ENCODE measurements at places on chromosomes 1 and 21.

GRCh38 chr1:175188936-175189335 is 3.6 kb downstream of the KIAA0040 start:
- DNase-seq: no peak

DNA sequence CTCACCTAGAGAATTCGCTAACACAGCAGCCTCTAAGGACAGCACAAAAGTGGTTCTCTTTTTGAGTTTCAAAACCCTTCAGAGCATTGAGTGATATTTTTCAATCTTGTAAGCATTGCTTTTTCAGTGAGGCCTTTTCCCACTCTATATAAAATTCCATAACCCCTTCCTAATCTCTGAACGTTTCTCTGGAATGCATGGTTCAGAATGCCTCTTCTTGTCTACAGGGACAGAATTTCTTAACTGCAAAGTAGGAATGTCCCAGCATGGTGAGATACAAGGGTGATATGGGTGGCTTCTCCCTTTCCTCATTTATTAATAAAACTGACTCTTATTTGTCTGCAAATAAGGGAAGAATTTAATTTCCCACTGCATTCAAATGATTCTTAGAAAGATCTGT is 377.9 kb downstream of the LTN1 start:
- DNase-seq: no peak

GRCh38 chr1:81032973-81033425 is 767.7 kb upstream of the ADGRL2 start:
- DNase-seq: peak; percentile 89

GRCh38 chr1:193118803-193119730 is 2.8 kb upstream of the CDC73 start:
- no peak for DNase-seq

GRCh38 chr1:30151826-30152225 is 571.6 kb downstream of the MATN1 start:
- no peak for DNase-seq

- DNase-seq: no peak
These were observed 13.4 kb downstream of the PROK1 start for GRCh38 chr1:110464340-110464739.

DNA sequence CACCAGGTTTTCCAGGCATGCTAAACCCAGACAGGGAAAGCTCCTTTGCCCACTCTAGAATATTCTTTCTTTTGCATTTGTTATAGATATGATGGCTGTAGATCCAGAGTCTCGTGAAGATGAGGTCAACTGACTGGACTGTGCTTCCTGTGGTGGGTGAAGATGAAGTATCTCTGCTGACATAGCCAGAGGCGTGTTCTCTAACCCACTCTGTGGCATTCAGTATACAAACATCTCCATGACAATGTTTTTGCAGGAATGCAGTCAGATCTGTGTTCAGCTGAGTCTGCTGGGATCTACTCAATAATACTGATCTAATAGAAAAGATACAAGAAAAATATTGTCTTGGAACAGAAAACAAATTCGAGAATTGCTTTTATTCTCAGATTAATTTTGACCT is 11.3 kb downstream of the RWDD2B start:
- no peak for DNase-seq

- DNase-seq: peak; percentile 60
These were observed 3.7 kb upstream of the ARHGEF19 start for GRCh38 chr1:16215882-16216753.

- no peak for DNase-seq
These were observed 20.7 kb upstream of the RBM34 start for GRCh38 chr1:235181561-235182245.

GRCh38 chr1:210700083-210700482 is 371.4 kb downstream of the HHAT start:
- DNase-seq: no peak

GRCh38 chr1:157595356-157595755 is 2.5 kb downstream of the FCRL4 start:
- DNase-seq: no peak

DNA sequence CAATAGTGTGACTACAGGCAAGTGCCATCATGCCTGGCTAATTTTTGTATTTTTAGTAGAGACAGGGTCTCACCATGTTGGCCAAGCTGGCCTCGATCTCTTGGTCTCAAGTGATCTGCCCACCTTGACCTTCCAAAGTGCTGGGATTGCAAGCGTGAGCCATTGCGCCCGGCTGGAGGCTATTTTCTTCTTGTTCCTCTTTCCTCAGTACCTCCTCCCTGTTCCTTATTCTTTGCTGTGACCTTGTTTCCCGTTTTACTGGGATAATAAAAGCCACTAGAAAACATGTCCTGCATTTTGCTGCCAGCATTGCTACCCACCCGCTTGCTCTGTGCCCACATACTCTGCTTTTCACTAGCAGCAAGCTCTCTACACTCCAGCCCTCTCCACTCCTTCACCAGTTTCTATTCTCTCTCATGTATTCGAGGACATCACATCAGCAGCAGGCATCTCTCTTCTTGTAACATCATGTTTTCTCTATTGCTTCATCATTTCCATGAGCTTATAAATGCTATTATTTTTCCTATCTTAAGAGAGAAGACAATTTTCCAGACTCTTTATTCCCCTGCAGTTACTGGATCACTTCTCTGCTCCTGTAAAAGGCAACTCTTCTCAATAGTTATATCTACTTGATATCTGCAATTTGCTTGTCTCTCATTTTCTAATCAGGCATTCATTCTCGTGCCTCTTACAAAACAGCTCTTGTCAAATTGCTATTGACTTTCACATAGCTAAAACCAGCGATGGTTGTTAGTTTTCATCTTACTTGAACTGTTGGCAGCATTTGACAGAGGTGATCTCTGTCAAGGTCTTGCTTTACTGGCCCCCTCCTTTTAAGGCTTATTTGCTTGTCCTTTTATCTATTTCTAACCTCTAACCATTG is 34.5 kb upstream of the C21orf91 start:
- no peak for DNase-seq

GRCh38 chr1:156508205-156508954 is 7.8 kb upstream of the MEF2D start:
- no peak for DNase-seq

DNA sequence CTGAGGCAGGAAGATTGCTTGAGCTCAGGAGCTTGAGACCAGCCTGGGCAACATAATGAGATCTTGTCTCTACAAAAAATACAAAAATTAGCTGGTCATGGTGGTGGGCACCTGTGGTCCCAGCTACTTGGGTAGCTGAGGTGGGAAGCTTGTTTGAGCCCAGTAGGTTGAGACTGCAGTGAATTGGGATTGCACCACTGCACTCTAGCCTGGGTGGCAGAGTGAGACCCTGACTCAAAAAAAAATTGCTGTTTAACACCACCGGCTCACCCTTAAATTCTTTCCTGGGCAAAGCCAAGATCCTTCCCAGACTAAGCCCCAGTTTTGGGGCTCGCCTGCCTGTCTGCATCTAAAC is 6.6 kb upstream of the NSUN4 start:
- DNase-seq: no peak

- DNase-seq: no peak
These were observed 791.0 kb upstream of the ADGRL4 start for GRCh38 chr1:79797487-79797886.

GRCh38 chr1:246837418-246838117 is 94.2 kb downstream of the AHCTF1 start:
- no peak for DNase-seq

- peak; percentile 12 for DNase-seq
These were observed 2.9 kb downstream of the IFI6 start for GRCh38 chr1:27668808-27669723.

DNA sequence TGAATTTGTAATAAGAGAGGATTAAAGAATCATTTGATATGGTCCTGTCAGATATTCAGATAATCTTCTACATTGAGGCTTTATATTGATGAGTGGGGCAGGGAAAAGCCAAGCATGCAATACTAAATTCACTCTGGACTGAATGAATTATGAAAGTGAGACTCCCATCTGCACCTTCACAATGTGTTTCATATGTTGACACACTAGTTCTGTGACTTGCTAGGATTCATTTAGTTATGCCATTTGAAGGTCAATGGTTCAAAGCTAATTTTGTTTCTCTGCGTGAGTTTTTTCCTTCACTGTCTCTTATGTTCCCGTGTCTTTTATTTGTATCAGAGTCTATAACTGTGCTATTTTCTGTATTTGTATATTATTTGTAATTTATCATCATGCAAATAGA is 1332.5 kb downstream of the KCNT2 start:
- no peak for DNase-seq

GRCh38 chr21:32278103-32278502 is 746 bp downstream of the MIS18A start:
- DNase-seq: no peak

- DNase-seq: no peak
These were observed 61.1 kb downstream of the GADD45A start for GRCh38 chr1:67745875-67746698.
